ENCODE measurements at places on chromosomes 5 and 9. TPM values are rescaled to one million over a fixed set of nuclear protein-coding genes. Genes with fewer than 3 reads are reported as not detected.

Gene PKD2L2
- not detected for total RNA-seq

Gene PROB1
- 0.17 TPM for total RNA-seq

Gene MPDZ
- 15.7 TPM for total RNA-seq

Gene C7
- not detected for total RNA-seq

Gene CYLC2
- not detected for total RNA-seq

Gene LRRC70
- 0.25 TPM for total RNA-seq

Gene UNC13B
- total RNA-seq = 10.0 TPM

Gene VCAN
- total RNA-seq = 13.9 TPM

Gene DOCK8
- 0.23 TPM for total RNA-seq

Gene UGCG
- total RNA-seq = 20.0 TPM

Gene FBP2
- total RNA-seq = not detected

Gene OR2K2
- total RNA-seq = not detected

Gene CSNK1G3
- 18.6 TPM for total RNA-seq

Gene CXCL14
- total RNA-seq = 0.16 TPM

Gene SOWAHA
- total RNA-seq = 0.15 TPM

Gene ANKRD33B
- total RNA-seq = 10.8 TPM

Gene GRM6
- not detected for total RNA-seq

Gene ANKDD1B
- total RNA-seq = 0.09 TPM

Gene PCDHGB1
- total RNA-seq = 2.0 TPM

Gene ISL1
- not detected for total RNA-seq

Gene WDR31
- 0.95 TPM for total RNA-seq

Gene CCDC183
- 0.16 TPM for total RNA-seq

Gene OBP2A
- not detected for total RNA-seq

Gene PRRX2
- total RNA-seq = 8.7 TPM

Gene ZNF454
- total RNA-seq = not detected

Gene PCDHAC1
- total RNA-seq = 1.5 TPM

Gene SLC22A4
- total RNA-seq = 4.0 TPM

Gene PCDHB4
- 0.06 TPM for total RNA-seq

Gene NTNG2
- total RNA-seq = 1.6 TPM

Measured in A549 treated with CORT108297 at 1 μM for 4 hours (cell line).